Caki2 (cell line): ENCODE measurements at places on chromosomes 3 and 15. TPM values are rescaled to one million over a fixed set of nuclear protein-coding genes. Genes with fewer than 3 reads are reported as not detected.
A peak's percentile ranks its signal among the peaks of the same experiment; 100 is the strongest.

Gene TFRC
- 152 and 172 TPM in 2 replicates for total RNA-seq

Gene MYRIP
- total RNA-seq: 0.07 and 1.5 TPM in 2 replicates

Gene CCDC50
- total RNA-seq: 84.3 and 91.5 TPM in 2 replicates

Gene SCN11A
- total RNA-seq: 0.03 TPM in 2 replicates

Gene MASP1
- total RNA-seq: not detected in 2 replicates

Gene LRRN1
- not detected in 2 replicates for total RNA-seq

Gene MESP2
- total RNA-seq: 0.43 and 1.4 TPM in 2 replicates

Gene LTF
- not detected in 2 replicates for total RNA-seq

Gene CLRN1
- total RNA-seq: not detected in 2 replicates

- DNase-seq: no peak
Observed at GRCh38 chr15:81263477-81263876, 60.5 kb downstream of the STARD5 start.

GRCh38 chr15:100115066-100115710, 226.6 kb downstream of the ADAMTS17 start:
- no peak for DNase-seq

DNA sequence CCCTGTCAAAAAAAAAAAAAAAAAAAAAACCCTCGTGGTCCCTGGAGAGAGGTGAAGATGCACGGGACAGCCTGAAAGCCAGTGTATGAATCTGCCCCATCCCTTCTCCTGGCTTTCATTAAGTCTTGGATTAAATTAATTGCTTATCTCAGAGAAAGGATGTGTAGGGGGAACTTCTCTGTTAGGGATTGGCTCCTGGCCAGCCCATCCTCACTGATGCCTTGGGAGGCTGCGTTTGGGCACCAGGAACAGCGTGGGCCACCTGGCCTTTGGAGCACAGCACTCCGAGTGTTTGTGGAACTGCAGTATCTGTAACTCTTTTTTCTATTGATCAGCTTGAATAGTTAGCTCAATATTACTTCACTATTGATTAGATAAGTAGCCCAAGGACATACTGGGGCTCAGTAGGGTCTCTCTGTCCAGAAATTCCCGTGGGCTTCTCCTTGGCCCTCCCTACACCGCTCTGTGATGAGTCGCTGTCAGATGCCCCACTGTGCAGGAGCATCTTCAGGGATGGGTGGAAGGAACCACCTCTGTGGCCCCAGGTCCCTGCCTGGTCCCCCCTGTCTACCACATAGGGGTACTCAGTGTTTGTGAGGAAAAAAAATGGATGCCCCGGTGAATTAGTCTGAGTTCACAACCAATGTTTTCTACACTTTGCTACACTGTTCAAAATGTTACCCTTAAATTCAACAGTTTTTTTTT, 2.0 kb downstream of the PXYLP1 start:
- DNase-seq: no peak

GRCh38 chr3:159128628-159129027, 326.8 kb downstream of the MFSD1 start:
- no peak for DNase-seq

DNA sequence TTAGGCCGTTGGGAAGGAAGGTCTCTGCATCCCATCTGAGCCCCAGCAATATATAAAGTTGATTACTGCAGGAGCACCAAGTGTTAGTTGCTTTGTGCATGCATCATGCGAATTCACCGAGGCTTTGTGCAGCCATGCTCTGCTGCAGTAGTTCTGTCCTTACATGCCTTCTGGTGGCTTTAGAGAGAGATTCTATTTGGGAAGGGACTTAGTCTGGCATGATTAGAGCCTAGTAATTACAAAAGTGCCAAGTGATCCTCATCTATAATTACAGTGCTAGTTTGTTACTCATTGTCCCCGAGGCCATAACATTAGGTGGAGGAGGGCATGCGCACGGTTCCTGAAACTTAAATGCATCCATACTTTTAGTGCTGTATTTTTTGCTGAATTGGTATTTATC, 353.6 kb downstream of the CNTN4 start:
- DNase-seq: no peak

DNA sequence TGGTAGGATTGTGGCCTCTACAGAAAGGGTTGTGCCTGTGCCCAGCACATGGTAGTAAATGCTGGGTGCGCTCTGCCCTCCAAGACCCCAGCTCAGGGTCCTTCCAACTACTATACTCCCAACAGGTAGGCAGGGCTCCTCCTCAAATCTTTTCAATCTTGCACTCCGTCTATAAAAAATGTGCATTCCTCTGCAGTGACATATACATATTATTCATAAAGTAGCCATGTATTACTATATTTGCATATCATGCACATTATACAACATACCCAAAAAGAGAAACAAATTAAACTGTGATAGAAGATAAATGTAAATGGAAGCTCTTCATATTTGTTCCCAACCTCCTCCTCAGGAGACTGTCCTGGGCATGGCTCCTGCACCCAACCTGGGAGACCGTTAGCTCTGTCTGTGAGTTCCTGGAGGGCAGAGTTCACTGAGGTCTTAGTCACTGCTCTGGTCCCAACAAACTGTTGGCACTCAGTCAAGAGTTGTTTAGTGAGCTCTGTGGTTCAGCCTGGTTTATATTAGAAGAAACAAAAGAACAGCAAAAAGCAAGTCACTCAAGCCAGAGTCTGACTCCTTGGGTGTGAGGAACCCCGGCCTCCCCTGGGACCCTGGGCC, 47.7 kb upstream of the GRIP2 start:
- DNase-seq: peak; percentile 54

DNA sequence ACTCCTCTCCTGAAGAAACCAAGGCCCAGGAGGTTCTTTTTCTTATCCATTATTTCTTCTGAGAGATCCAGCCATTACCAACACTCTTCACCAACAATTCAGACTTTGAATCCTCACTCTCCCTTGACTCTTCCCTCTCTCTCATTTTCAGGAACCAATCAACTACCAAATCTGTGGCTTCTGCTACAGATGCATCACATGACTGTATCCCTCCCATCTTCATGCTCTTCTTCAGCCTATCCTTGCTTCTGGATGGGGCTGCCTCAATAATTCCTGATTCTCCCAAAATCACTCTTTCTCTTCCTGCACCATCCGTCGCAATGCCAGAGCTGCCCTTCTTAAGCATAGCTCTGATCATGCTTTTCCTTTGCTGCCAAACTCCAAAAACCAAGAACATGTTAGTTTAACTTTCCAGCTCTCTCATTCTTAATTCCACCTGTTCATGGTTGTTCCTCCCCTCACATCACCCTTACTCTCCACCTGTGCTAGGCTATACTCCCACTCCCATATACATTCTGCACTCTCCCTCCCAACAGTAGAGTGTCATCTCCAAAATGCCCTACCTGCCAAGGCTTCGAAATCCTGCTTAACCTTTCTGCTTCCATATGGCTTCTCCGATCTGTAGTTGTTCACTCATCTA, 13.5 kb downstream of the PLD1 start:
- DNase-seq: no peak

GRCh38 chr3:58334506-58334884, 1.8 kb downstream of the PXK start:
- DNase-seq: no peak

DNA sequence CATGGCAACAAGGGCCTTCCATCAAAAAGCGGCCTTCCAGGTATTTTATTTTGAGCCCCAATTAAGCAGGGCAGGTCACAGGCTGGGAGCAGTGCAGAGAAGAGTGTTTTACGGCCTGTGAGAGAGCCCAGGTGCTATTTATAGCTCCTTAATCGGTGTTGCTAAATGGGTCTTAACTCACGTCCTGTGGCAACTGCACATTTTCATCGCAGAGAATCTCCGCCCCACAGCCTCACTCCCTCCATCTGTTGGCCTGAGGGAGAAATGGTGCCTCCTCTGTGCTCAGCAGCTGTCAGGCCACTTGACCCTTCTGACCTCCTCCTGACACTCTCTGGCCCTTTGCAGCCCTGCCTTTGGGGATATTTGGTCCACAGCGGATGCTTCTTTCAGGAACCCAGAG, 58.6 kb downstream of the SPSB4 start:
- no peak for DNase-seq

- DNase-seq: peak; percentile 52
Observed at GRCh38 chr15:73927003-73927475, 777 bp downstream of the LOXL1 start.

DNA sequence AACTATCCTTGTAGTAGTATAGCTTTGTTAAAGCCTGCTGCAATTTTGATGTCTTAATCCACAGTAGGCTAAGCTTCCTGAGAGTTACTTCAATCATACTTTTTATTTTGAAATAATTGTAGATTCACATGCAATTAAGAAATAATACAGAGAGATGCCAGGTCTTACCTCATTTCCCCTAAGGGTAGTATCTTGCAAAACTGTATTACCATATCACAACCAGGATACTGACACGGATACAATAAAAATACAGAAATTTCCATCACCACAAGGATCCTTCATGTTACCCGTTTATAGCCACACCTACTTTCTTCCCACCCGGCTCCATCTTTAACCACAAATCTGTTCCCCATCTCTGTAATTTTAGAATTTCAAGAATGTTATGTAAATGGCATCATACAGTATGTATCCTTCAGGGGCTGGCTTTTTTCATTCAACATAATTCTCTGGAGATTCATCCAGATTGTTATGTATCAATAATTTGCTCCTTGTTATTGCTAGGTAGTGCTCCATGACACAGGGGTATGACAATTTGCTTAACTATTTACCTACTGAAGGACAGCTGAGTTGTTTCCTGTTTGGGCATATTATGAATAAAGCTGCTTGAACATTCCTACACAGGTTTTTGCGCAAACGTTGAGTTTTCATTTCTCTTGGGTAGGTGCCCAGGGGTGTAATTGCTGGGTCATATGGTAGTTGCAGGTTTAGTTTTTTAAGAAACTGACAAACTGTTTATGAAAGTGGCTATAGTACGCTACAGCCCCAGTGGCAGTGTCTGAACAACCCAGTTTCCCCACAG, 21.6 kb downstream of the BDH1 start:
- DNase-seq: no peak

DNA sequence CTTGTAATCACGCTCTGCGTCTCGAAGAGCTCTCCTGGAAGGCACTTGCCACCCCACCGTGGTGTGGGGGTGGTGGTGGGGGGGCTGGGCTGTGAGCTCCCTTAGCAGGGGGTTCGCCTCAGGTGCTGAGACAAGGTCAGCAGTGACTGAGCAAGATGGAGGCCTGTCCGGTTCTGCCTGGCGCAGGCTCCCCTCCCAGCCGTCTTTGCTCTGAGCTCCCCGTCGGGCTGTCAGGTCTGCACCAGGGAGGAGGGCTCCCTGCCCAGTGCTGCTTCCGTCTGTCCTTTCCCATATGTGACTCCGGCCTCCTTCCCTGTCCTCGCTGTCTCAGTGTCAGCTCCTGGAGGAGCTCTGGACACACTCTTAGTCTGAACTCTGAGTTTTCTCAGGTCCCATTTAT, 80.0 kb downstream of the PLXNA1 start:
- DNase-seq: no peak

DNA sequence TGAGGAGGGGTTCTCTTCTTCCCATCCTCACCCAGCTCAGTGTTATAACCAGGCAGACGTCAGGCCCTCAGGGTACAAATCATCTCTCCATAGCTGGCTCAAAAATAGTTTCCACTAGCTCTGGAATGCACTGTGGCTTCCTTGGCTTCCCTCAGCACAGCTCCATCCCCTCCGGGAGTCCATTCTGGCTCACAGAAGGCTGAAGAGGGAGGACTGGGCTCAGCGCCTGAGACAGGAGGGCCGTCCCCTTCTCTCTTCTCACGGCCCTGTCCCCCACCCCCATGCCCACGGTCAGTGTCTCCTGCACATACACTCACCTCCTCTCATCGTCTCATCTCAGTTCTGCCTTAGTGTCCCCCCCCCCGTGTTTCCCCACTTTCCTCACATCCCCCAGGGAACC, 50.1 kb downstream of the UMPS start:
- no peak for DNase-seq

GRCh38 chr3:189288348-189289235, 116.8 kb downstream of the TPRG1 start:
- DNase-seq: no peak

DNA sequence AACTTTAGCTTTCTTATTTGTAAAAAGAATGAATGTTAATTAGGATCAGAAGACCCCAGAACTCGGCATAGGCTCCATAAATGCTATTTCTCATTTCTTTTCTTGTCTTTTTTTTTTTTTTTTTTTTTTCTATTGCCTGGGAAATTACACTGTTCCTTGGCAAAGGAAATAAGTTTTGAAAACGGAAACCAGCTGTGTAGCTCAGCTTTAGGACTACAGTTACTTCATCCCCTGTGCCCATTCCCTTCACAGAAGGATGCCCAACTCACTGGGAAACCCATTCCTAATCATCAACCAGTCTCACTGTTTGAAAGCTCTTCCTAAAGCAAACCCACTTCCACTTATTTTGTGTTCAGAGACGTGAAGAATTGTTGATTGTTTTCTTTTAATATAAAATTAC, 254.0 kb upstream of the IL12A start:
- DNase-seq: no peak

GRCh38 chr3:156721687-156722618, 47.6 kb downstream of the TIPARP start:
- DNase-seq: no peak

DNA sequence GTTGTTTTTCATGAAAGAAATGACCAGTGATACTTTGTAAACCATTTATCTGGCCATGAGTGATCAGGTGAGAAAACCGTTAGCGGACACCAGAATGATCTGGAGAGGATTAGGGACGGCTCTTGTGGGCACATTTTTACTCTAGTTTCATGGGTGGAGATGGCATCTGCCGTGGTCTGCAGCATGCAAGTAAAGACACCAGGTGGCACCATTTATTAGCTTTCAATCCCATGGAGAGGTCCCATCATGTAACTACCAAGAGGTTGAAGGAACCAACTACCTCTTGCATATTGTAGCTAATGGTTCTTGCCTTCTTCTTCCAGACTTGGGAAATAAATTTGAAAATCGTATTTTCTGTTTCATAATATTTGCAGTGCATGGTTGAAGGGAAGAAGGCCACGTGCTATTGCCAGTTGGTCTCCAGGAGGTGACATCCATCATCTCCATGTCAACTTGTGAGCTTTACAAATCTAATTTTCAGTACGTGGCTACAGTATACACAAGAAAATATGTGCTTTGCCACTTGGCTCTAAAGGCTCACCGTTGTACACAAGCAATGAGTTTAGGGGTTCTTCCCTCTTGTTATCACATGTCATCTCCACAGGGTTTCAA, 1.5 kb upstream of the MAPKBP1 start:
- peak; percentile 46 for DNase-seq

GRCh38 chr15:68817304-68818065, 3.2 kb downstream of the ANP32A start:
- peak; percentile 75 for DNase-seq

GRCh38 chr15:99507504-99508310, 58.1 kb upstream of the MEF2A start:
- DNase-seq: no peak

- peak; percentile 66 for DNase-seq
Observed at GRCh38 chr3:42683875-42684598, 1.3 kb upstream of the KLHL40 start.

GRCh38 chr3:2623436-2623835, 486.7 kb downstream of the IL5RA start:
- peak; percentile 67 for DNase-seq

- DNase-seq: no peak
Observed at GRCh38 chr3:193407112-193407511, 28.6 kb upstream of the ATP13A5 start.
